Effector memory CD8-positive, alpha-beta T cell (primary cell): ENCODE measurements at places on chromosomes 4 and X.

DNA sequence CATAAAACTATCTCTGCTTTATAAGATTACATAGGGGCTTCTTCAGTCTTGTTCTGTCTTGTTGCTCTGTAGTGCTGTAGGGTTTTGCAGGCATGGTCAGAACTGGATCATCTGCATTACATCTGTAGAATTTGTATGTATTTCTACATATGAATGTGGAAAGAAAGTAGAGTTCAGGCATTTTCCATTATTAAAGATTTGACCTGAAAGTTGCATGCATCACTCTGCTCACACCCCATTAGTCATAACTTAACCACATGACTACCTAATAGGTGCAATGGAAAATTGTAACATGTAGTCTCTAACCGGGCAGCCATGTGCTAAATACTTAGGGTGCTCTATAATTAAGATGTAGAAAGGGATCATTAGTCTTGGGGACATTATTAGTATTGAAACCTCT lies 45.7 kb upstream of the AGA start:
- no peak for DNase-seq

- DNase-seq = no peak
Measured at GRCh38 chr4:139170932-139171331, 6.1 kb downstream of the ELF2 start.

DNA sequence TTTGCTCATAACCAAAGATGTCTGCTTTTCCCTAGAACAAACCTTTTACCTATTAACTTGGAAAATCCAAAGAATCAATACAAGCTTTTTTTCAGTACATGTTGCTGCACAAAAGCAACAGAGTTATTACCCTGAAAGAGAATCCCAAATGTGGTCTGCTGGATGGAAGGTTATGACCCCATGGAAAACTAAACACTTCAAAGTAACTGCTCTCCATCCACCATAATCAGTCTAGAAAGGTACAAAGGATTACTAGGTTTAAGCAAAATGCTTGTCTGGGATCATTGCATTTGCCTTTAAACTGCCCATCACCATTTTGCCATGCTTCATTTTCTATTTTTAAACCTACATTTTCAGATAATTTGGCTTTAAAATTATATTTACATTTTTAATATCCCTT lies 11.7 kb downstream of the MMRN1 start:
- no peak for DNase-seq

GRCh38 chrX:17370191-17370590 lies 4.8 kb upstream of the NHS start:
- no peak for DNase-seq

GRCh38 chr4:77617203-77617602 lies 11.6 kb downstream of the CXCL13 start:
- DNase-seq = no peak

GRCh38 chr4:146640021-146640464 lies 1.4 kb downstream of the POU4F2 start:
- DNase-seq = no peak

DNA sequence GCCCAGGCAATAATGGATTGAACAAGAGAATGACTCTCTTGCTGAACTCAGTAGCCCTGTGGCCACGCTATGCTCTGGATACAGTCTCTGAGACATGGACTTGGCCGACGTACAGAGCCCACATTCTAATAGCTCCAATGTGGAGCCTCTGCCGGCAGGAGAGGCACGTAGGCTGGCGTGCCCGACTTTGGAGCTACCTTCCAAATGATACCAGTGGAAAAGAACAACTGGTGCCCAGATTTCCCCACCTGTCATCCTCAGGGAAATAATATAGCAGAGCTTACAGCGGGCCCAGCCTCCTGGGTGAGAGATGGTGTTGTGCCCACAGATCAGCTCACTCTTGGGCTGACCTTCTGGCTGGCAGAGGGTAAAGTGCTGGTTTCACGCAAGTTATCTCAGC lies 10.6 kb downstream of the NDP start:
- DNase-seq = no peak

DNA sequence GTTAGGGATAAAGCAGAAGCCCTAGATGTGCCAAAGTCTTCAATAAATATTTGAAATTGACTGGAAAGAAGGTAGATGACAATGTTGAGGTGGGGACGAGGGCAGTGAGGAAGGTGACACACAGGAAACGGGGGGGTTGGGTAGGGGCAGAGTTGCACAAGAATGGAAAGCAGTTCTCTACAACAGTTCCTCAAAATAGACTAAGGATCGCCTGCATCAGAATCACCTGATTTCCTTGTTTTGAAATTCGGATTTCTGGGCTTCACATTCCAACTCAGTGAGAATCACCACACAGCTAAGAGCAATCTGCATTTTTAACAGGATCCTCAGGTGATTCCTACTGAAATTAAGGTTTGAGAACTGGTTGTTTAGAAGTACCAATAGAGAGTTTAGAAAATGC lies 70.6 kb downstream of the ARFIP1 start:
- DNase-seq = no peak

DNA sequence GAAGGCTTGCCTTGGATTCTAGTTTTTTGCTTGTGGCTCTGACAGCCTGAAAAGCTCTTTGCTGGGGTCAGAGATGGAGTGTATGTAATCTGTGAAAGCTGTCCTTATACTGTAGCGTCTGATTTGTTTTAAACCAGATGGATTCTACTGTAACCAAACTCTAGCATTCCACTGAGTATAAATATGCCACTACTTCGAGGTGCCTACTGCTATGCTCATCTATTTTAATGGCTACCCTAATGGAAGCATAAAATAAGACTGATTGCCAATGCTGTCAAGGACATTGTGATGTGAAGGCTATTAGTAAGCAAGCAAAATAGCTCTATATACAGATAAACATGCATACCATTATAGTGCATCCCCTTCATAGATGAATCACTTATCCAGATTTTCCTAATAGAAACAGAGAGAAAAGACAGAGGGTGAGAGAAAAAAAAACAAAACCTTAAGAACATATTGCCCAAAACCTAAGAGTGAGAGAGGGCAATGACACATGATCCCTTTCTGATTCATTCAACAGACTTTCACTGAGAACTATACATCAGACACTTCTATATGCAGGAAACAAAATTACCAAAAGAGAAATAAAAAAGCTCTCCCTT lies 1025.8 kb upstream of the LCORL start:
- no peak for DNase-seq

DNA sequence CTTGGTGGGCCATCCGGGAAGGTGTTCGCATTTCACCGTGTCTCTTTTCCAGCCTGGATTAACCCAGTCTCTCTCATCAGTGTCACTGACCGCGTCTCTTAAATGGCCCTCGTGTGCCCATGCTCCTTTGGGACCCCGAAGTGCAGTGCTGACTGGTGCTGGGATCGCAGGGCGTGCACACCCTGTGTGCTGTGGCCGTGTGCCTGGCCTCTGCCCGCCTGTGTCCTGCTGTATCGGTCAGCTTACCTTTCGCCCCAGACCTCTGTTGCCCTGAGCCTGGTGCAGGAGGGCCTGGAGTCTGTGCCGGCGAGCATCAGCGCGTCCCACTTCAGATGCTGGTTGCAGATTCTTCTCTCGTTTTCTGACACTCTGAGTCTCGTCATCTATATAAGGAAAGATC lies 68.3 kb upstream of the HGFAC start:
- no peak for DNase-seq

DNA sequence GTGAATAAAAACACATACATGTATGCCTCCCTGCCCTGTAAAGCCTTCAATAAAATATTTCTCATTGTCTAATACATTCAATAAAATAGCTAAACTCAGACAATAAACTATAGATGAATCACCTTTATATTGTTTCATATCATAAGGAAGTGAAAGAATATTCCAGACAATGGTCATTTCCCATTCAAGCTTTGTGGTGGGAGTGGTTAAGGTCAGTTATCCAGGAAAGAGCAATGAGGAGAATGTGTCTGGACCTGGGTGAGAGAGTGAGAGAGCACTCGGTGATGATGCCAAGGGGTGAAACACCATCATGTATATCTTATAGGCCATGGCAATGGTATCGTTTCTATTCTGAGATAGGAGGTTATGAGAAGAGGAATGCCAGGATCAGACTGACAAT lies 197.8 kb downstream of the PDHA2 start:
- DNase-seq = no peak

DNA sequence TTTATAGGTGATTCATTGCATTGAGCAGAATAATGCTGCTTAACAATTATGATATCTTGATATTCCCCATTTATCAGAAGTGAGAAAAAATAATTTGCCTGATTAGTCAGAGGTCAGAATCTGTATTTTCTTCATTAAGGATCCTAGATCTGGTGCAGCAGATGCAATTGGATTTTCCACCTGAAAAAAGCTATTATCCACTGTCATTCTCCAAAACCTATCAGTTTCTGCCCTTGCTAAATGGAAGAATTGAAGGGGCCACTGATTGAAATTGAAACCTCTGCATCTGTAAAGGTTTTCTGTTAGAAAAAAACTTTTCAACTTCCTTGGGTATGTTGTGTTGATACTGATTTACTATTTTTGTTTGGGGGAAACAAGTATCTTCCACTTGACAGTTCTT lies 636.0 kb upstream of the NDST4 start:
- DNase-seq = no peak

- DNase-seq = no peak
Measured at GRCh38 chr4:10089346-10089745, 27.3 kb downstream of the WDR1 start.

DNA sequence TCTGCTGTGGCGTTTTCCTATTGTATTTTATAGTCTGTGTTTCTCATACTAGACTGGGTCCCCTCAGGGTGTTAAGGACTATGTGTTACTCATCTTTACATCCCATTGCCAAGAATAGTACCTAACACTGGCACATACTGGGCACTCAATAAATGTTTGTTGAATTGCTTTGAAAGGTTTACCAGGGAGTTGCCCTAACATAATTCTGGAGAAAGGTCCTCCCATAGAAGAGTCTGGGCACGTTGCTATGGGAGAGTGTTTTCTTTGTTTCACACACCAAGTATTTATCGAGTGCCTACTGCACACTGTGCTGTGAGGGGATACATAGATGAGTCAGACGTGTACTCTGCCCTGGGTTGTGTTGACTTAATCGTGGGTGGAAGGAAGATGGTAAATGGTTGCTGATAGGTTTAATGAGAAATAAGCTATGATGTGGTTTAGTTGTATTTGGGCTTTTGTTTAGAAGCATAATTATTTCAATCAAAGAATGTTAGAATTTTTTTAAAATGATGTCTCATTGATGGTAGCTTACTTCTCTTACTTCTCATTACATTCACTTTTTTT lies 42.9 kb downstream of the AFF1 start:
- DNase-seq = no peak

- no peak for DNase-seq
Measured at GRCh38 chrX:70201732-70202131, 24.4 kb downstream of the DGAT2L6 start.

DNA sequence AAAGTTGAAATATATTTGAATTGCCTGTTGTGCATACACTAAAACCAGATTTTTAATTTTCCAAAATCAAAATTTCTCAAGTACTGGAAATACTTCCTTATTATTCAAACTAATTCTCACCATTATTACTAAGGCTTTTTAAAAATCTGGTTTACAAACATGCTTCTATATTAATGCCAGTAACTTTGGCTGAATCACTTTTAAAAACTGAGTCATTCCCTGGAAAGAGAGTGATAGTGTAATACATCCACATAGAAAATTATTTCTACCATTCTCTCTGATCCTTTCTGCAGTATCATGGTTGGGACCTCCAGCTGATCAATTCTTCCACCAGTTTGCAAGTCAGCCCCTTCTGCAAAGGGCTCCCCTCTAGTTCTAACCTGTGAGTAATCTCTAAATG lies 165.3 kb upstream of the FAM241A start:
- DNase-seq = no peak

- no peak for DNase-seq
Measured at GRCh38 chr4:15893962-15894361, 44.6 kb downstream of the FGFBP1 start.

- DNase-seq = no peak
Measured at GRCh38 chr4:144591401-144591800, 54.6 kb upstream of the HHIP start.

DNA sequence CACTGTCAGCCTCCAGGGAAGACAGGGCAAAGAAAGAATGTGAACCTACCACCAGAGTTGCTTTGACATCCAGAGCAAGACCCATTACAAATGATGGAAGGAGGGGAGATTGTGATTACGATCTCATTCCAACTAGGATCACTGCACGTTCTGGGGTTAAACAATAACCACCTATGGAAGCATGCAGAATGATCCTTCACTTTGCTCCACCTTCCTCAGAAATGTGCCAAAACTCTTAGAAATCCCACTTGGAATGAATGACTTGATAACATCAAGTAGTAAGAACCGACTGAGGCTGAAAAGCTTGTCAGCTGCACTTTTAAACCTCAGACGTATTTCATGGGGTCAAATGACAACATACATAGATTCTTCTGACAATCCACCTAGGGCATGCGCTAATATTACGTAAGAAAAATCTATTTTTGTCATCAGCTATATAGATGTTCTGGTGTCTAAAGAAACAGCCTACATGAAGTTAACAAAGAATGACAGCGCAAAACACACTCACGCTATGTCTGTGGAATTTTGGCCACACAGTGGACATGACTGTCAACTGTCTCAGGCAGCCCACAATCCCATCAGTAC lies 3.5 kb upstream of the STS start:
- no peak for DNase-seq

GRCh38 chr4:85826060-85826678 lies 351.2 kb downstream of the ARHGAP24 start:
- DNase-seq = no peak

GRCh38 chr4:17433827-17434226 lies 78.1 kb downstream of the QDPR start:
- DNase-seq = no peak

DNA sequence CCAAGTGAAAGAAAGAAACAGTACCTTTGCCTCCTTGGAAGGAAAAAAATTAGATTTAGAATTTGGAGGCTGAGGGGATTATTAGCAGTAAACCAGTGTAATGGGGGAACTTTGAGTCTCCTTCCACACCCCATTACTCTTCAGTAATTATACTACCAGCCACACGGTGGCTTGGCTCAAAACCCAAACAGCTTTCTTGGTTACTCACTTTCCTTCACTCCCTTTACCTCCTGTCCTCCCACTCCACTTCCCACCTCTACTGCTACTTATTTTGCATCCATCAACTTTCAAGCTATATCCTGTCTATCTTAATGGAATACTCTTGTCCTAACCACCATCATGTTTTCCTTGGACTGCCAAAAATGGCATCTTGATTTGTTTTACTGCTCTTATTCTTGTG lies 310.6 kb upstream of the AADAT start:
- no peak for DNase-seq
